ENCODE measurements at places on chromosomes 11 and 22.
A peak's percentile ranks its signal among the peaks of the same experiment; 100 is the strongest.

GRCh38 chr11:109961261-109961660, 131.9 kb upstream of the ZC3H12C start:
- DNase-seq = no peak

- DNase-seq = no peak
Observed at GRCh38 chr22:26885441-26886261, 228.3 kb downstream of the MIAT start.

DNA sequence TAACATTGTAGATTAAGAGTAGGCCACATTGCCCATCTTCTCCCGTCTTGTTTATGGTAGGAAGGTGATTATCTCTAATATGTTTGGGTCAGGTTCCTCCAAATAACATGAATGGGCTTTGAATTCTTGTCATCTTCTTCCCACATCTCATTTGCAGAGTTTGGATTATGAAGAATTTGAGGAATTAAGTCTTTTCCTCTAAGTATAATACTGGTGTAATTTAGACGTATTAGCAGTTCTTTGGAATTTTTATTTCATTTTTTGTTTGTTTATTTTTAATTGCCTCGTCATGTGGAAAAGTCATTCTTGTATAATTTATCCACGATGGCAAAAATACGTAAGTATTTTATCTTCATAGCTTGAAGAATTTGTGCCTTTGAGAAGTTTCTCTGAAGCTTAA, 73.4 kb downstream of the ARHGEF12 start:
- DNase-seq = no peak

GRCh38 chr22:50192436-50193204, 6.9 kb downstream of the TRABD start:
- no peak for DNase-seq

GRCh38 chr22:36977947-36978660, 41.1 kb downstream of the TST start:
- DNase-seq = peak; percentile 51

DNA sequence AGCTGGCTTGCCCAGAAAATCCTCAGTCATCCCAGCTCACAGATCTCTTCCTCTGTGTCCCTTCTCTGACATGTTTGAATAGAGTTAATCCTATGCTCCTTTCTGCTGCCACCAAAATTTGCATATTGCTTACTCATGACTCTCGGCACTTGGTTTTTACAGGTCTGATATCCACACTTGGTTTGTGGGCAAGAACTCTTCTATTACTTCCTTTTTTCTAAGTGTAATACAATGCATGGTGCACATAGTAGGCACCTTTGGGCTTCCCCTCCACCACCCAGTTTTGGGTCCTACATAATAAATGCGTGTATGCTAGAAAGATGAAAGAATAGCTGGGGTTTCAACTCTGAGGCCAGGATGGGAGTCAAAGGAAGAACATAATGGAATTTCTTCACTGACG, 69.7 kb upstream of the GRK3 start:
- DNase-seq = no peak

- no peak for DNase-seq
Observed at GRCh38 chr22:35593071-35593890, 23.8 kb downstream of the MB start.

GRCh38 chr11:96189351-96189750, 153.6 kb downstream of the MAML2 start:
- DNase-seq = no peak

GRCh38 chr11:77112641-77113381, 10.2 kb downstream of the OMP start:
- DNase-seq = no peak

DNA sequence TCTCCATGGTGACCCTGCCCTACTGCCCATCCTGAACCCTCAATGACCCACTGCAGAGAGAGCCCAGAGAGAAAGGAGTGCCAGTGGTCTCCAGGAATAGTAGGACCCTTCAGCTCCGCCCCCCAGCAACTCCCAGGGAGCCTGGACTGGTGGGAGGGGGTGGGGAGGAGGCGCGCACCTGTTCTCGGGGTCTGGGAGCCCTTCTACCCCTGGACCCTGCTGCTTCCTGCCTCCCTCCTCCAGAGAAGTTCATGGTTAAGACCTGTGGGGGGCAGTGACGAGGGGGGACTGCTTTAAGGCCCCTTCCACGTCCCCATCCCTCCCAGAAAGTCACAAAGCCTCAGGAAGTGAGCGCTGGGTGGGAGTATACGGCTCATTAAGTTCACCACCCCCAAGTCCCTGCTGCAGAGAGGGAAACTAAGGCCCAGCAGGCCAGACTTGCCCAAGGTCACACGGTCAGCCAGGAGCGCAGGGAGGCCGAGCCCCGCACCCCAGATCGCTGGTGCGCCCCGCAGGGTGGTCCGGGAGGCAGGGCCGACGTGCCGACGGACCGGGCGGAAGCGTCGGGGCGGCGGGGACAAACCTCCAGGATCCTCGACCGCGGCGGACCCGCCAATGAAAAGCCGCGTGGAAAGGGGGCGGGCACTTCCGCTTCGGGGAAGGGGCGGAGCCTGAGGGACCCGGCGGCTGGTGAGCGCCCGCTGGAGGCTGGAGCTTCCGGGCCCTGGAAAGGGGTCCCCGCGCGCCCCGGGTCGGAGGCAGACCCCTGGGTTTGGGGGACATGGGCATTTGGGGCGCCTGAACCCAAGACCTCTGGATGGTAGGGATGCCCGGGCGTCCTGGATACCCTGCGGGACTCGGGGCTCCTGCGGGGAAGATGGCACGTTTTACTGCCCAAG, at the start of the genes NUDT22 and TRPT1:
Gene NUDT22, plus strand, starts transcription at position 667 of the 899 bp plus-strand sequence. CDS start 379 bp downstream, outside the sequence.
Gene TRPT1, minus strand, starts transcription at position 579 of the 899 bp plus-strand sequence. Its CDS starts 326 bp downstream, at position 253.
- DNase-seq = peak; percentile 67

DNA sequence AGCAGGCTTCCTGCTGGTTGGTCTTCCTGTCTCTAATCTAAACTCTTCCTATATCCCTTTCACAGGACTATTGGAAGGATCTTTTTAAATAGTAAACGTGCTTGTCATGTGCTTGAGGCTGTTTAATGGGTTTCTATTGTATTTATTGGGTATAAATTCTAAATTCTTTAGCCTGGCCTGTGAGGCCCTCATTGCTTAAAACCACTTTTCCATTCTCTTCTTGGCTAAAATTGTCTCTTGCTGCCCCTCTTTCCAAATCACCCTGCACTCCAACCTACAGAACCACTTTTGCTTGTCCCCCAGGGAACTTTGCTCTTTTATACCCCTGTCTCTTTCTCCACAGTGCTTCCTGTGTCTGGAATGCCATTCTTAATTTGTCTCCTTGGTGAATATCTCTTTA, 46.4 kb upstream of the MUC15 start:
- DNase-seq = no peak

DNA sequence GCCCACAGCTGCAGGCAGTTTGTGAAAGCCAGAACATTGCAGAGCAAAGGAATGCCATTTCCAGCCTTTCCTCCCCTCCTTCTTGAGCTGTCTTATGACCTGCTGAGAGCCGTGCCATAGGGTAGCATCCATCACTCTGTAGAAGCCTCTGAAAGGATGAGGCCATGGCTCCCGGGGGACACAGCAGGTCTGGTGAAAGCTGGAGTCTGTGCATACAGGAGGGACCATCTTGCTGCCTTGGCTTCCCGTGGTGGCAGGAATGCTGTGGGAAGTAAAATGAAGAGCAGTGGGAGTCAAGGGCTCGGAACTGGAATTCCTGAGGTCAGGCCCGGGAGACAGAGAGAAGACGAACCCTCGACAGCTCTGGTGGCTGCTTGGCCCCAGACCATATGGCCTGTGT, 30.9 kb downstream of the ANO1 start:
- DNase-seq = no peak

- DNase-seq = no peak
Observed at GRCh38 chr22:21012446-21013407, 2.2 kb upstream of the P2RX6 start.

DNA sequence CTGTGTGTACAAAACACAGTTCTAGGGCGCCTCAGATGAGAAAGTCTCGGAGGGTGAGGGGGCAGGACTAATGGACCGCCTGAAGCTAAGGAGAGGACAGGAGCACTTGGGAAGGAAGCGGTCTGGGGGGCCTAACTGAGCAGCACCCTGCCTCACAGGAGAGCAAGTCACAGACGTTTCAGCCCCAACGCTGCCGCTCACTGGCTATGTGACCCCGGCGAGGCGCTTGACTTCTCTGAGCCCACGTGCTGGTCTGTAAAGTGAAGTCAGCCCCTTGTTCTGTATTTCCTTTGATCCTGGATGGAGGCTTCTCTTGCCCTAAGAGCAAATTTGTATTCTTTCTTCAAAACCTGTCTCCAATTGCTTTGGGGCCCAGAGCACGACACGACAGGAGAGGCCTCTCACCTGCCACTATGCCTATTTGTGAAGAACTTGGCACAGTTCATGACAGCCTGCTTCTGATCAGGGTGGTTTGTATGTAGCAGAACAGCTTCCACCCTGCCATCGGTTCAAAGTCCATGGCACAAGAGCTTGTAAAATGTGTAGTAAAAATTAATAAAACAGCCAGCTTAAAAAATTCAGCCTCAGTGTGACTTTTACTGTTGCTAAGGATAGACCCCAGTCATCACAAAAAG, 59.1 kb downstream of the WNT11 start:
- no peak for DNase-seq

DNA sequence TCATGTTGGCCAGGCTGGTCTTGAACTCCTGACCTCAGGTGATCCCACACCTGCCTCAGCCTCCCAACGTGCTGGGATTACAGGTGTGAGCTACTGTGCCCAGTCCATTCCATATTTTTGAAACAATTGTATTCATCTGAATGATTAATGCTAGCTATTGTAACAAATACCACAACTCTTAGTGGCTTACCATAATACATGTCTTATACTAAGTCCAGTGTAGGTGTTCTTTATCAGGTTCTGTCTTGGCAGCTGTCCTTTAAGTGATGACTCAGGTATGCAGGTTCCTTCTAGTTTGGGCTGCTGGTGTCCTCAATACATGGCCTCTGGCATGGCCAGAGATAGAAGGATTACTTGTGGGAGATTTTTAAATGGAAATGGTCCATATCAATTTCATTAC, 39.0 kb downstream of the UVRAG start:
- no peak for DNase-seq

DNA sequence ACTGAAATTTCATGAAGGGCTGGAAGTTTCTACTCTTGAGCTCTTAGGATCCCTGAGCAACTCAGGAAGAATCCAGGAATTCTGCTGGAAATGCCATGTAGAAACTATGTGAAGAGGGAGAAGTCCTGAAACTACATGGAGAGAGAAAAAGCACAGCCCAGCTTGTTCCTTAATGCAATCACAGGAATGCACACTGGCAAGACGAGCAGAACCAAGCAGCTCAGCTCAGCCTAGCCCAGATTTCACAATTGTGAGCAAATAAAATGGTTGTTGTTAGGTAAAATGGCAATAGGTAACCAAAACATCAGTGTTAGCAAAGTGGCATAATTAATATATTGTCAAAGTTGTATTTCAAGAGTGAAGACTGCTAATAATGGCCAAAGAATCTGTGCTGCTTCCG, 28.1 kb downstream of the ZNF214 start:
- DNase-seq = no peak

GRCh38 chr11:82927264-82927880, 25.8 kb downstream of the DDIAS start:
- DNase-seq = peak; percentile 39

DNA sequence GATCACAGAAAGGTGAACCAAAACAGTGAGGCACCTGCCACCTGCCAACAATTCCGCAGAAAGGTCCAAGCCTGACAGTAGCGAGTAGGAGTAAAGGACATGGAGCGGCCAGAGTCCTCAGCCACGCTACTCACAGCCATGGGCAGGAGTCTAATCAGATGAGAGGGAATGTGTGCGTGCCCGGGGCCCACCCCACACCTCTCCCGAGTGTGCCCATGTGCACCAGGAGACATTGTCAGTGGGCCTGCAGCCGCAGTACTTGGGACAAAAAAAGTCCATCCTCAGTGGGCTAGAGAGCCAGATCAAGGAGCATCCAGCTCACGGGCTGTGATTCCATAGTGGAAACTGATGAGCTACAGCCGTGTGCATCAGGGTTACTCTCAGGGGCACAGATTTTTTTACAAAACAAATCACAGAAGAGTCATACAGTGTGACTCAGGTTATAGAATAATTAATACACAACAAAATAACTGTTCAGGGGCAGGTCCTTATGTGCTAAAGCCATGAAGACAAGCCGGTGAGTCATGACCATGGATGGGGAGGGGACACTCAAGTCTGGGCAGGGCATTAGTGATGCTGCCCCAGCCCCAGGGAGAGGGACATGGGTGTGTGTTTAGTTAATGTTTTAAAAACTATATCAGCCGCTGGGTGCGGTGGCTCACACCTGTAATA, 12.0 kb downstream of the SART1 start:
- no peak for DNase-seq

- DNase-seq = no peak
Observed at GRCh38 chr22:50277761-50278160, 7.6 kb upstream of the MAPK11 start.
